Urothelium cell line (cell line): ENCODE measurements at places on chromosomes 1 and 21.

GRCh38 chr1:3654549-3655281, 2.4 kb downstream of the TP73 start:
- no peak for DNase-seq

- peak; percentile 71 for DNase-seq
These were observed 1.1 kb upstream of the EDN2 start for GRCh38 chr1:41485605-41486004.

- no peak for DNase-seq
These were observed 27.8 kb downstream of the H6PD start for GRCh38 chr1:9262096-9262986.

GRCh38 chr1:222893255-222893654, 78.4 kb downstream of the DISP1 start:
- DNase-seq: no peak

DNA sequence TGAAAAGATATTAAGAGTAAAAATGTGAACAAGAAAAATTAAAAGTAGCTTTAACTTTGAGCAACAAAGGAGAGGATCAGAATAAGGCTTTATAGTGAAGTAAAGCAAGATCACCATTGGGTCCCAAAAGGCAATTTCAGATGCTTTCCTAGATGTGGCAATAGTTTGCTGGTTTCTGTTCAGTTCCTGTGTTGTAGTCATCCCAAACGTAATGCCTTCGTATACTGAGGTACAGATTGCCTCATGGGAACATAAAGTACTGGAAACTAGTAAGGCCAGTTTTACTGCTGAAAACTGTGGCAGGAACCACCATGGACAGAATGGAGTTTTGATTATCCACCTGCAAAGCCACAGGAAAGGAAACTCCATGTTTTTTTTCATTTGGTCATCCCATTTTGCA, 283.5 kb upstream of the SGIP1 start:
- DNase-seq: no peak

DNA sequence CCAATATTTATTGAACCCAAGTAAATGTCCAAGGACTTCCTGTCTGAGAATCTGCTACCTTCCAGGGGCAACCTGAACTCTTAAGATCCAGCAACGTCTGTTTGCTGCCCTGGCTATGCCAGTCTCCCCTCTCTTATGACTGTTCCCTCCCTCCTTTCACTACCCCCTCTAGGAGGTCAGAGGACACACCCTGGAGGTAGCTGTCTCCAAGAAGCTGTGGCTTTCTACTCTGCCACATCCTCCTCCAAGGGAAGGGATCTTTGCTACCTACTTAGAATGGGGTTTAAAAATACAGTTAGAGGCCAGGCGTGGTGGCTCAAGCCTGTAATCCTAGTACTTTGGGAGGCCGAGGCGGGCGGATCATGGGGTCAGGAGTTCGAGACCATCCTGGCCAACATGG, 3.6 kb upstream of the SMPDL3B start:
- DNase-seq: no peak
